ENCODE measurements at places on chromosomes 11 and 22.

- no peak for DNase-seq
Observed at GRCh38 chr11:134740590-134741261, 328.7 kb upstream of the B3GAT1 start.

DNA sequence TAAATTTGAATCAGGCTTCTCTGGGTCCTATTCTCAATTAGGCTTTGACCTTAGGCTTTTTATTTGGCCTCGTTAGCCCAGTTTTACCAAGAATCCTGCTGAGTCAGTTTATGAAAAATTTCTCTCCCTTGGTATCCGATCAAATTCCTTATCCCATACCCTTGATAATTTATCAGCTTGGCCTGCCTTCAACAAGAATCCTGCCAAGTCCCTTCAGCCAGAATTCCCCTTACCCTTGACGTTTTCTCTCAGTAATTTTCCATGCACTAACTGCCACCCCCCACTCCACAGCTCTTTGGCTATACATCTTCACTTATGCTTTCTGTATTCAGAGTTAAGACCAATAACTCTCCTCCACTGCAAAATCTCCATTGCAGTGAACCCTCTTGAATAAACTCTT is 811.0 kb upstream of the CCDC90B start:
- DNase-seq, result no peak

- no peak for DNase-seq
Observed at GRCh38 chr11:133811850-133812685, 33.2 kb downstream of the SPATA19 start.

DNA sequence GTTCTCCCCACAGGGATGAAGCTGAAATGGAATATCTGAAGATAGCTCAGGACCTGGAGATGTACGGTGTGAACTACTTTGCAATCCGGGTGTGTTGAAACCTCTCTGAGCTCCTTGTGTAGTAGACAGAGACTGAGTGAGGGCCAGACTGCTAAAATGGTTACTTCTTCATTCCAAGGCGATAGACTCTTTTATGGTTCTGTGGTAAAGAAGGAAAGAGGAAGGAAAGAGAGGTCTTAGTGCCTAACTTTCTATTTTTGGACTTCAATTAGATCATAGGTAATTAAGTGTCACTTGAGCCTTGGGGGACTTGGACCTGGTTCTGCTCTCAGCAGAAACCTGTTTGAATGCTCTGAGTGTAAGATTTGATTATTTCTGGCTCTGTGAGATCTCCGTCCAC is 54.7 kb downstream of the NF2 start:
- no peak for DNase-seq

DNA sequence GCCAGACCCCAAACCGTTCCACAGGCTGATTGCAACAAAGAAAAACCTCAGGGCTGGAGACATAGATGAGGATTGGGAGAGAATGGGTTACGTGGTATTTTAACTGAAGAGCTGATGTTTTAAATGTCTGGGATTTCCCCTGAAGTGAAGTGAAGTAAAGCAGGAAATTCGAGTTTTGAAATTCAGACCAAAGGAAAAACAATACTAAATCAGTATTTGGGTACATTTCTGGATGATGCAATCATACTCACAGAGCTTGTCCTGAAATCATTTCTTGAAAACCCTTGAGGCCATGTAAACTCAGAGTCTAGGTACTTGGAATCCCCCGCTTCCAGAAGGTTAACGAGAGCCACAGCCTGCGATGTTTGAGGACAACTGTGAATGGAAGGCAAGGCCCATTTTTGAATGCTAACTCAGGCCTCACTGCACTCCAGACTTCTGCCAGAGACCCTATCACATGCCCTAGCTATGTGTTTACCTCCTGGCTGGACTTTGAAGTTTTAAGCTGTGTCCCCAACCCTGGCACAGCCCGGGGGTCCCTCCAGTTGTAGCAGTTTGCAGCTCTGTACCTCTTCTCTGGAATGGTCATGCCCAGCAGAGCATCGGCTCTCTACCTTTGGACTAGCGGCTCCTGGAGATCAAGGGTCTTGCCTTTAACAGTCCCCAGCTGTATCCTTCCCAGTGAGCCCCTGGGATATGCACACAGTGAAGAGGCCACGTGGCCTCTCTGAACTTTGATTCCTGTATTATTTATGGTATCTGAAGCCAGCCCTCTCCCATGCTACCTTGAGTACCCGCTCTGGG is 5.4 kb upstream of the FTH1 start:
- no peak for DNase-seq
